ENCODE measurements at places on chromosomes 2 and 18.
A peak's percentile ranks its signal among the peaks of the same experiment; 100 is the strongest.

GRCh38 chr2:203122317-203122986 lies 107.8 kb downstream of the NBEAL1 start:
- no peak for DNase-seq

- DNase-seq, result no peak
These were observed 27.9 kb downstream of the KIAA1328 start for GRCh38 chr18:36856815-36857214.

- DNase-seq, result no peak
These were observed 126.8 kb upstream of the SERPINE2 start for GRCh38 chr2:224165901-224166319.

GRCh38 chr2:30178618-30179434 lies 32.0 kb downstream of the YPEL5 start:
- DNase-seq, result no peak

- DNase-seq, result no peak
These were observed 63.5 kb downstream of the TGIF1 start for GRCh38 chr18:3513481-3513880.

- no peak for DNase-seq
These were observed 5.1 kb downstream of the RPIA start for GRCh38 chr2:88696611-88697010.

GRCh38 chr2:55157474-55157884 lies 74.6 kb downstream of the CLHC1 start:
- DNase-seq, result no peak

DNA sequence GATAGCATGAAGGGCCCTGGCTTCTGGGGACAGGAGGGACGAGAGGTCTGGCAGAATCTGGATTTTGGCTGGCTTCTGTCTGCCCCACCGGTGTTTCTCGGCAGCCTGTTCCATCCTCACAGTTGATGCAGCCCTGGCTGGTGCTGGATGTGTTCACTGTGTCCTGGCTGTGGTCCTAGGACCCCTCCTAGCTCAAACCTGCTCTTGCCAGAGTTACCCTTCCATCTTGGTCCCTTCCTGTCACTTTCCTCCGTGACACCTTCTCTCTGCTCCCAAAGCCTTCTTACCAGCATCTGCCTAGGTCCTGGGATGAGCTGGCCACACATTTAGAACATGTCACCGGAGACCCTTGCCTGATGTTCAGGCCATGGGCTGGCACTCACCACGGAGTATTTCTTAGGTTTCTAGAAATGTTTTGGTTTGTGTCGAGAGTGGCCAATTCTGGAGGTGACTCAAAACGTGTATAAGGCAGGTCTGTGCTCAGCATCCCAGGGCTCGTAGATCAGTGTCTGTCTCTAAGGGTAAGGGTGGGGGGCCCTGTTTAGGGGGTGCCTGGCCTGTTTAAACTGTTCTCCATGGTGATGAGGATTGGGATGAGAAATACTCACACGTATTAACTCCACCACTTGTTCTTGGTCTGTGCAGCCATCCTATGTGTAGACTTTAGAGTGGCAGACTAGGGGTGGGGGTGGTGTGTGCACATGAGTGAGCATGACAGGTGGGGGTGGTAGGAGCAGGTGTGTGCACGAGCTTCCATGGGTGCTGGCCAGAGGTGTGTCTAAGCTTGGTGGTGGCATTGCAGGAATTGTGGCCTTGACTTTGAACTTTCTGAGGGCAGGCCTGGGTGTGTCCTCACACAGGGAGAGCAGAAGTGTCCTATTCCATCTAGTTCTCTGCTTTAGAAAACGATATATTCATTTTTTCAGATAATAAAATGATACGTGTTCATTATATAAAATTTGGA lies 162.7 kb downstream of the DYSF start:
- DNase-seq, result no peak

DNA sequence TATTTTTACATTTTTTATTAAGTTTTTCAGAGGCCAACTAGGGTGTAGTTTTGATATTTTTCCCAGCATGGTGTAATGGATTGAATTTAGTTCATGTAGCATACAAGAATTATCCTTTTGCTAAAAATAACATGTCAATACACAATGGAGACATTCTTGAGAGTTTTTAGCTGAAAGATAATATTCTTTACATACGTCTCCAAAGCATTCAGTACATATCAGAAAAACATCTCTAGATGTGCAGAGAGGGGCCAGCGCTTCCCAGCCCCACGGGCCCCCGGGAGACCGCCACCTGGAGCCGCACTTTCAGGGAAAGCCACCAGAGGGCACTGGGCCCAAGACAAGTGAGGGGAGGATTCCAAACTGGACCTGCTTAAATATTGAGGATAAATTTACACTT lies 499.4 kb downstream of the GALR1 start:
- DNase-seq, result no peak

DNA sequence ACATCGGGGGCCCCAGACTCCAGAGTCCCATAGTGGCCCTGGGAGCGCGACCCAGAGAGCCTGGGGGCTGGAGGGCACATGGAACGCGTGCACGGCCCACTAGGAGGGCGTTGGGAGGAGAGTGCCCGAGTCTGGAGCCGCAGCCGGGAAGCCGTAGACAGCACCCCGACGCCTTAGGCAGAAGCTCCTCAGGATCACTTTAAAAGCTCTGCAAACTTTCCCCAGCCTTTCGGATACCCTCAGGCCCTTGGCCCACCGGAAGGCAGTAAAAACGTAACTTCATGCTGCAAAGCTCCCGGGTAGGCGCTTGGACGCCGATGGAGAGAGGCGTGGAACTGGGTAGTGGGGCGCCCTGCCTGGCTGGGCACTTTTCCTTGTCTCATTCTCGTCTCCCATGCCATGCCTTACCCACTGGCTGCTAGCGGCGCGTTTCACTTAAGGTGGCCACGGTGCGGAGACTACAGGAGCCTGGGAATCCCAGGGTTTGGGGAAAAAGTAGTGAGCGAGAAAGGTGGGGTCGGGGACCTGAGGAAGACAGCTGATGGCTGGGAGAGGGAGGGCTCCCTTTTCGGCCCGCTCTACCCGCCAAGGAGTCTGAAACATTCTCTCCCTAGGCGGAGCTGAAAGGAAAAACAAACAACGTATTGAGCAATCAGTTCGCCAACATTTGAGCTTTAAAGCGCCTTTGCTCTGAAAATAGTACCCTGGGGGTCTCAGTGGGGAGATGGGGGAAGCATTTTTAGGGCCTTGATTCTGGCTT lies 141.8 kb downstream of the MEIS1 start:
- no peak for DNase-seq

- no peak for DNase-seq
These were observed 35.2 kb downstream of the SKA1 start for GRCh38 chr18:50410008-50410407.

GRCh38 chr2:70133491-70134322 lies 46.4 kb downstream of the PCBP1 start:
- DNase-seq, result peak; percentile 35

GRCh38 chr2:120920454-120921148 lies 184.9 kb downstream of the GLI2 start:
- no peak for DNase-seq

Measured in activated naive CD4-positive, alpha-beta T cell treated with Interleukin-2 at 50 U/mL for 16 hours (primary cell).